Left renal cortex interstitium (tissue), 4 donors: ENCODE measurements at places on chromosomes 7 and 10. TPM values are rescaled to one million over a fixed set of nuclear protein-coding genes. Genes with fewer than 3 reads are reported as not detected.

CHRM2 gene
- 3.2 TPM for polyA plus RNA-seq

SLC29A3 gene
- 8.5 TPM for polyA plus RNA-seq

SPAM1 gene
- not detected for polyA plus RNA-seq

UROS gene
- 61.2 TPM for polyA plus RNA-seq

RGS10 gene
- polyA plus RNA-seq = 33.5 TPM

HOXA5 gene
- 87.5 TPM for polyA plus RNA-seq

FAM241B gene
- polyA plus RNA-seq = 10.4 TPM

WDFY4 gene
- polyA plus RNA-seq = 3.0 TPM

PPP1R3C gene
- polyA plus RNA-seq = 34.1 TPM

VPS37D gene
- 18.1 TPM for polyA plus RNA-seq

TPK1 gene
- polyA plus RNA-seq = 9.4 TPM

CAMK2B gene
- polyA plus RNA-seq = 4.3 TPM

KLF14 gene
- 0.84 TPM for polyA plus RNA-seq

NUTM2E gene
- polyA plus RNA-seq = 0.34 TPM

MKRN1 gene
- polyA plus RNA-seq = 142 TPM

METTL27 gene
- 17.9 TPM for polyA plus RNA-seq

TMEM236 gene
- polyA plus RNA-seq = 0.19 TPM

GIMAP4 gene
- polyA plus RNA-seq = 28.3 TPM

SYT15B gene
- 3.6 TPM for polyA plus RNA-seq

HOXA4 gene
- 18.9 TPM for polyA plus RNA-seq

IL6 gene
- not detected for polyA plus RNA-seq

SPDYE8 gene
- 0.28 TPM for polyA plus RNA-seq

OGDHL gene
- polyA plus RNA-seq = 44.9 TPM

SPDYE2 gene
- polyA plus RNA-seq = 0.93 TPM

SGCE gene
- polyA plus RNA-seq = 90.7 TPM

PRXL2A gene
- 125 TPM for polyA plus RNA-seq

POT1 gene
- 41.6 TPM for polyA plus RNA-seq

LRGUK gene
- 1.0 TPM for polyA plus RNA-seq

NEUROG3 gene
- not detected for polyA plus RNA-seq

LLCFC1 gene
- polyA plus RNA-seq = 0.24 TPM

GFRA1 gene
- polyA plus RNA-seq = 21.4 TPM

PRRT4 gene
- polyA plus RNA-seq = 1.2 TPM

GBX1 gene
- polyA plus RNA-seq = not detected

CUBN gene
- 178 TPM for polyA plus RNA-seq

ZP3 gene
- polyA plus RNA-seq = 16.2 TPM

JAZF1 gene
- polyA plus RNA-seq = 13.7 TPM

SLC18A3 gene
- polyA plus RNA-seq = not detected

AOAH gene
- 2.4 TPM for polyA plus RNA-seq

CREM gene
- 39.2 TPM for polyA plus RNA-seq

FANK1 gene
- polyA plus RNA-seq = 10.7 TPM
